Activated T-cell treated with anti-CD3 and anti-CD28 coated beads, Interleukin-2, amount 50 U/mL, for 4 hours (primary cell): ENCODE measurements at places on chromosomes 4 and X.

DNA sequence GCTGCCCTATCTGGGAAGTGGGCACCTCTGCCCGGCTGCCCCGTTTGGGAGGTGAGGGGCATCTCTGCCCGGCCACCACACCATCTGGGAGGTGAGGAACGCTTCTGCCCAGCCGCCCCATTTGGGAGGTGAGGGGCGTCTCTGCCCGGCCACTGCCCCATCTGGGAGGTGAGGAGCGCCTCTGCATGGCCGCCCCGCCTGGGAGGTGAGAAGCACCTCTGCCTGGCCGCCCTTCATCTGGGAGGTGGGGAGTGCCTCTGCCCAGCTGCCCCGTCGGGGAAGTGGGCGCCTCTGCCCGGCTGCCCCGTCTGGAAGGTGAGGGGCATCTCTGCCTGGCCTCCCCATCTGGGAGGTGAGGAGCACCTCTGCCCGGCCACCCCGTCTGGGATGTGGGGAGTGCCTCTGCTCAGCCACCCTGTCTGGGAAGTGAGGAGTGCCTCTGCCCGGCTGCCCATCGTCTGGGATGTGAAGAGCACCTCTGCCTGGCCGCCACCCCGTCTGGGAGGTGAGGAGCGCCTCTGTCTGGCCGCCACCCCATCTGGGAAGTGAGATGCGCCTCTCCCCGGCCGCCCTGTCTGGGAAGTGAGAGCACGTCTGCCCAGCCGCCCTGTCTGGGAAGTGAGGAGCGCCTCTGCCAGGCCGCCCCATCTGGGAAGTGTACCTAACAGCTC lies 9.8 kb downstream of the PABPC1L2A start:
- no peak for DNase-seq

- no peak for DNase-seq
Measured at GRCh38 chr4:833731-834367, 7.9 kb upstream of the CPLX1 start.

DNA sequence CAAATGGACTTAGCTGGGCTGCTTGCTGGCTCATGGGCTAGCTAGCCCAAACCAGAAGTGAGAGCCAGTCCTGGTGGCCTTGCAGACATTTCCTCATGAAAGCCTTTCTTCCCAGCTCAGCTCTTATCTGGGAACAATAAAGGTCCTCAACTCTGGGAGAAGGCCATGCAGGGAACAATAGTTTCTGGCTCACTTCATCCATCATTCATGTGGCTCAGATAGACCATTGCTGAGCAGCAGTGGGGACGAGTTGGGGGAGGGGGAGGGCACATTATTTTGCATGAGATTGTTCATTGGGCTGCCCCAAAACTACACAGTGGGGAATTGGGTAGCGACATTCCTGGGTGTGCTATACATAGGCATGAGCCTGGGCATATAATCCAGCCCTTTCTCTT lies 47.6 kb downstream of the NHSL2 start:
- DNase-seq: no peak

GRCh38 chr4:165398570-165398969 lies 19.8 kb downstream of the CPE start:
- no peak for DNase-seq

DNA sequence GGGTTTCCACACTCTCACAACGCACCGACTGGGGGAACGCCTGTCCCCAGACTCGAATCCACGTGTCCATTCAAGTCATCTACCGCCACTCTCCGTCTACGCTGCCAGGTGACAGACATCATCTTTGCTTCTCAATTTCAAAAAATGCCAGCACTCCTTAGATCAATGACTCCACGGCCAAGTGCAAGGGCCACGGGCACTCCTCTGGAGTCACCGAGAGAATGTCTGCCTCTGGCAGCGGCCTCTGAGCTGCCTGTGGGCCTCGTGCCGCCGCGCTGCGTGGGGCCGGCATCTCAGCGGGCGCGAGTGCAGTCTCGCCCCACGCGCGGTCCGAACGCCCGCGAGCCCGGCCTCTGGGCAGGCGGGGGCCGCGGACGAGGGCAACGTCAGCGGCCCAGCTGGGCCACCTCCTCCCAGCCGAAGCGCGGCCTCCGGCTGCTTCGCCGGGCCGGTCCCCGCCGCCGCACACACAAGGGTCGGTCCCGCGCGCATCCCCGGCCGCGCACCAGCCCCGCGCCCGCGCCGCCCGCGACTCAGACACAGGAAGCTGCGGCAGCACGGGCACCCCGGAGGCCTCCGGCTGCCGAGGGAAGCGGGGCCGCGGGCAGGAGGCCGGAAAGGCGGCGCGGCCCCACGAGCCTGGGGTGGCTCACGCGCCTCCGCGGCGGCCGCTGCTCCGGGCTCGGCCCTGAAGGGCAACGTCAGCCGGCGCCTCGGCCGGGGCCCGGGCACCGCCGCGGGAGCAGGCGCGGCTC lies 450 bp downstream of the ACSL1 start:
- peak; percentile 27 for DNase-seq

DNA sequence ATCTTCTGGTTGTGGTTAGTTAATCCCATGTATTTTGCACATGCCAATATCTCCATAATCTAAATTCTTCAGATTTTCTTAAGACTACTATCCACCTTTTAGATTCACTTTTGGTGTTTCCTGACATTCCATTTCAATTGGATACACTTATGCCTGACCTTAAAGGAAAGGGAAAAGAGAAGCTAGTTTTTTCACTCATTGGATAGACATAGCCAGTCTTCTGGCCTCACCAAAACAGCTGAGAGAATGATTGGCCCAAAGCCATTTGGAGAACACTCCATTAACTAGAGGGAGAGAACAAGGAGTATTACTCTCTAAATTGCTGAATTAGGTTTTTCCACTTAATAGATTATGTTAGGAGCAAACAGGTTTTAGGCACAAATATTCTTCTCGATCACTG lies 4.0 kb downstream of the PRPS1 start:
- DNase-seq: no peak

DNA sequence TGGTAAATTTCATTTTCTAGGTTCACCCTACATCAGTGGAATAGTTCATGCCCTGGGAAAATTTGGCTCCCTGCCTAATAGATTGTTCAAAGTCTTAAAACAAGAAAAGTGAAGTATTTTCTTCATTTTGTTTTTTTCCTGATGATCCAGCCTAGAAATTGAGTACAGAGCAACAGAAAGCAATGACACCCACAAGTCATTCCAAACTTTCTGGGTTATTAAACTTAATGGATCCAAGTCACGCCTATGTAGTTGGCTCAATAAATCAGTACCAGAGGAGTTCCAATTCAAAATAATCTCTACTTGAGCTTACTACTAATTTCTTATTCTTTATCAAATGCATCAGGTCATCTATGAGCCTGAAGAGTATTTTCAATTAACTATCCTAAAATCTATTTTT lies 937.6 kb upstream of the SLIT2 start:
- no peak for DNase-seq

- no peak for DNase-seq
Measured at GRCh38 chr4:140296335-140297220, 76.9 kb upstream of the SCOC start.

GRCh38 chr4:66062921-66063320 lies 392.6 kb upstream of the EPHA5 start:
- DNase-seq: no peak

DNA sequence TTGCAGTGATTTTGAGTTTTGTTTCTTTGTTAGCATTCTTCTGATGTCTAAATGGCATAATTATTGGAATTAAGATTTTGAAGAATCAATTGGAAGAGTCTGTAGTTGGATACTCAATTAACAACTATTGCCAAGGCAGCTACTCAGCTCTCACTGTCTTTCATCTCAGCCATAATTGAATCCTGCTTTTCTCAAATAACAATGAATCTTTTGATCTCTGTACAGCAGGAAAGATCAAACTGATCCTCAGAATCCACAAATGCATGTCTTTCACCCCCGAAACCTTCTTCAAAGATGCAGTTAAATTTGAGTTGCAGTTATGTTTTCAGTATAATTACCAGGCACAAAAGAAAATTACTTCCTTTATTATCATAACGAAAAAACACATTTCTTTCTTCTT lies 86.2 kb downstream of the MAD2L1 start:
- DNase-seq: no peak

DNA sequence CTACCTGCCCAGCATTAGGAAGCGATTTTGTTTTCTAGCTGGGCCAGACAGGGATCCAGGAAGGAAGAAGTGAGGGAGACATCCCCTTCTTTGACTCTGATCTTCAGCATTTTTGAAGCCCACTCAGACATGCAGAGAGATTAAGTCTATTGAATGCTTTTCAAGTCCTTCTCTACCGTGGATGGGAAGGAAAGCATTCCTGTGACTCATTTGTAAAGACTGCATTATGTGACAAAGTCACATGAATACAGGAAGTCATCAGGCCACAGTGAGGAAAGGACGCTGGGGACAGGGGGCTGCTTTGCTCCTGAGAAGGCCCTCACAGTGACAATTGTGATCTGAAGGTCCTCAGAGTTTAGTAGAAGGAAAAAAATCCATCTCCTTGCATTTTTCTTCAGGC lies 67.4 kb upstream of the GBA3 start:
- no peak for DNase-seq

GRCh38 chrX:111492085-111492484 lies 19.4 kb upstream of the SERTM2 start:
- no peak for DNase-seq

- DNase-seq: no peak
Measured at GRCh38 chr4:20256381-20256881, 4.7 kb downstream of the SLIT2 start.

GRCh38 chr4:78288327-78288726 lies 231.2 kb downstream of the FRAS1 start:
- no peak for DNase-seq

DNA sequence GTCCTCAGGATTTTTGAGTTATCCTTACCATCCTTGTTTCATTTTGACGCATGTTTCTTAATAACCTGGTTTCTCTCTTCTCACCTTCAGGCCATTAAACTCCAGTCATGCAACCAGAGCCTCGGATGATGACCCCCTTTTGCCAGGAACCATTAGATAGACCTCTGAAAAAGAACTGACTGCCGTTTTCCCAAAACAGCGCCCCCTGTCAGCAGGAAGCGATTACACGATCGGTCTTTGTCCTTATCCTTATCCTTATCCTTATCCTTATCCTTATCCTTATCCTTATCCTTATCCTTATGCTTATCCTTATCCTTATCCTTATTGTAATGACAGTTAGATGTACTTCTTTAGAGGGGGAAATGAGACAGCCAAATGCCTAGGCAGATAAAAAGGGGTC lies 148.4 kb upstream of the ITM2A start:
- DNase-seq: no peak

DNA sequence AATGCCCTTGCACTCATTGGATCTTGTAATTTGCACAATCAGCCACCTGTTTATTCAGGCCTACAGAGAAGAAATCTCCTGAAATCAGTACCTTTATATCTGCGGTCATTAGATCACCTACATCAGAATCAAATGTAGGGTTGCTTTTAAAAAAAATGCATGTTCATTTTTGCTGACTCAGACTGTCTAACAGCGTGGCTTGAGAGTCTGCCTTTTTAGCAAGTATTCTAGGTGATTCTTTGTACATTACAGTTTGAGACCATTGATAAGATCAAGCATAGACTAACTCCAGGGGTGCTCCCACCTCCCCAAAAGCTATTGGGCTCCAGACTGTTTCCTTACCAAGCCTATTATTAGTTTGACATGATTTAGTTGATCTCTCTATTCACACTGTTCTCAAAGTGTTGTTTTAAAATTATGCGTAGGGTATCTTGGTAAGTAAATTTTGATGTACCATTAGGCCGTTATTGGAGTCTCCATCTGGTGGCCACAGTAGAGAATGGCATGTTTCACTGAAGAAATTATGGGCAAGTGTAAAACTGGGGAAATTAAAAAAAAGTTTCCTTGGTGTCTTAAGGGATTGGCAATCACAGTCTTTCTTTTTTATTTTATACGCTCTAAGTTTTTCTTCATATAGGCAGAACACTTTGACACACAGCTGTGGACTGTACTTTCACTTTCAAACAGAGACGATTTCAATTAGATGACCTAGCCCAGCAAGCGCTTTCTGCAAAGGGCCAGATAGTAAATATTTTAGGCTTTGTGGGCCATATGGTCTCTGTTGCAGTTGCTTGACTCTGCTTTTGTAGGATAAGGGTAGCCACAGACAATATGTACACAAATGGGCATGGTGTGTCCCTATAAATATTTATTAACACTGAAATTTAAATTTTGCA lies 33.7 kb upstream of the MSL3 start:
- DNase-seq: no peak

DNA sequence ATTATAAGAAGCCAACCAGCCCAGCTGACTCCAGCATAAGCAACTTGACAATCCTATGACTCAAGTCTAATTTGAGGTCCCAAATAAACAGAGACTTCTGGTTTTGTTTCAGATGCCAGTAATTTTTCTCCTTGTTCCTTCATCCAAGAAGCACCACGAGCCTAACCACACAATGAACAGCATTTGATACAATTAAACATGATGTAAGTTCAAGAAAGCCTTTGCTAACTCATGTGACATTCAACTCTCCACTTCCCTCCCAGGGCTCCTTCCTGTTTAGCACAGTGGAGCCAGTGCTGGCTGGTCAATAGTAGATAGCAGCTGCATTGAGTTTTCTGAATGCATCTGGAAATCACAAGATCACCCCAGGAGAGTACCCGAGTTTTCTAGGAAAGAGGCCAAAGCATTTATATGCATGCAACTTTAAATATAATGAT lies 206.3 kb downstream of the ARHGAP24 start:
- no peak for DNase-seq

DNA sequence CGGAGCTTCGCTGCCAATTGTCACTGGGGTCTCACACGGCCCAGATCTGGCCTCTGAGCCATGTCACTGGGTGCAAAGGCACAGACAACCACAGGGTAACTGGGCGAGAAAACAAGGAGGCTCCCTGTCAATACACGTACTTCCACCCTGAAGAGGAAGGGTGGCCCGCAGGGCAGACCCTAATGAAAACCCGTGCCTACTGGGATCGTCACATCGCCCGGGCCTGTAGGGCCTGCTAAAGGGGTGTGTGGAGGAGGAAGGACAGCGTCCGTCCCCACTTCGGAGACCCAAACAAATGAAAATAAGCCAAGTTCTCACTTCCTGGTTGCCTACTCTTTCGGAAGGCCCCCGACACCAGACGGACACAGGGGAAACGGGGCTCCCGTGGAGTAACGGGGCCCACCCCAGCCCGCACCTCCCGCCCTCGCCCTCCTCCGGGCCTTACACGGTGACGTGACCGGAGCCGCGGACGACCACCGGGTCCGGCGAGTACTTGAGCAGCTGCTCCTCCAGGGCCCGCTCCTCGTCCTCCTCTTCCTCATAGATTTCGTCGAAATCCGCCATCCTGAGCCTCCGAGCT lies 578 bp downstream of the CHIC2 start:
- DNase-seq: peak; percentile 8

DNA sequence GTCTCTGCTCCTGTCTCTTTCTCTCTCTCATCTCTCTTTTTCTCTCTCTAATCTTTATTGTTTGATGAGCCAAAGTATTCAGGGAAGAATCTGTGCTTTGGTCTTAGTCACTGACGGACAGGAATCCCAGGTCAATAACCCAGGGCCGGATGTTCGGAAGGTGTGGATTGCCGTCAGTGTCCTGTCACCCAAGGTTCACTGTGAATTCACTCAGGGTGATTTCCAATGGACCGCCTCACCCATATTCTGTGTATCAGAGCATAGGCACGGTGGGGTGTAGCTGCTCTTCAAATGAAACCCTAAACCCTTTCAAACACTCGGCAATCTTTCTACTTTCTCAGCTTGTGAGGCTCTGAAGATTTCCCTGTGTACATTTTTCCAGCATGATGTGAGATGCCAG lies 144.6 kb upstream of the GPC4 start:
- no peak for DNase-seq
